Kidney (tissue), 22 donors: ENCODE measurements at places on chromosomes 1 and 21. TPM values are rescaled to one million over a fixed set of nuclear protein-coding genes. Genes with fewer than 3 reads are reported as not detected.

Gene TMEM52
- total RNA-seq, result 0.50 TPM

Gene MSH4
- total RNA-seq, result 0.41 TPM

Gene SYNC
- 5.5 TPM for total RNA-seq

Gene CELA3A
- total RNA-seq, result not detected

Gene TSPAN1
- total RNA-seq, result 578 TPM

Gene NIBAN1
- total RNA-seq, result 25.4 TPM

Gene ITLN2
- not detected for total RNA-seq

Gene SAMSN1
- 10.4 TPM for total RNA-seq

Gene KLF18
- not detected for total RNA-seq

Gene IL20
- total RNA-seq, result not detected

Gene TMEM240
- total RNA-seq, result 1.9 TPM

Gene PGLYRP3
- not detected for total RNA-seq

Gene CRYAA
- total RNA-seq, result not detected

Gene PCSK9
- total RNA-seq, result 0.28 TPM

Gene PDC
- not detected for total RNA-seq

Gene TNFRSF18
- 8.1 TPM for total RNA-seq

Gene OLIG2
- not detected for total RNA-seq

Gene PTPRC
- 60.2 TPM for total RNA-seq

Gene USH2A
- total RNA-seq, result 0.06 TPM

Gene TBX19
- 2.0 TPM for total RNA-seq

Gene GLIS1
- total RNA-seq, result 3.3 TPM
